ENCODE measurements at places on chromosomes 4 and X.

- H3K27me3 ChIP-seq, result no peaks in the 10 kb centered on the region
- DNase-seq, result no peak
- H3K4me1 ChIP-seq, result peaks cover 10% of the 10 kb centered on the region
- H3K36me3 ChIP-seq, result no peaks in the 10 kb centered on the region
- H3K4me3 ChIP-seq, result no peak overlapping the region
- no peak overlapping the region for H3K27ac ChIP-seq
Measured at GRCh38 chr4:41305476-41305875, 48.7 kb downstream of the UCHL1 start.

DNA sequence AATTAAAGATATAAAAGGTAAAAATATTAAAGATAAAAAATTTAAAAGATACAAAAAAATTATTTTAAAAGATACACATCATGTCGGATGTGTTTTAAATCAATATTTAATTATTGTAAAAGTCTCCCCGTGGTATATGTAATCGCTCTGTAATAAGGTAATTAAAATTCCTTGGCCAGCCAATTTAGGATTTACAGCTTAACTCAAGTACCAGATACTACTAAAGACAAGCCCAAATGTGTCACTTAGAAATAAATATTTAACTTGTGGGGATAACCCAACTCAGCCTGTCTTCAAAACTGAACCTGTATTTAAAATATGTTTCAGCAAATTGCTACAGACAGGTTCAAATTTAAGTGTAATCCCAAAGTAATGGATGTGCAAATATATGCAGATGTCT, 56.0 kb downstream of the GPR82 start:
- no peaks in the 10 kb centered on the region for H3K27me3 ChIP-seq
- H3K4me3 ChIP-seq, result no peak overlapping the region
- DNase-seq, result no peak
- no peak overlapping the region for H3K27ac ChIP-seq
- H3K36me3 ChIP-seq, result peaks cover 5% of the 10 kb centered on the region
- peaks cover 6% of the 10 kb centered on the region for H3K4me1 ChIP-seq

- H3K4me1 ChIP-seq, result no peaks in the 10 kb centered on the region
- peak overlapping the region; percentile 98 for H3K27ac ChIP-seq
- no peak for DNase-seq
- peak overlapping the region; percentile 87 for H3K4me3 ChIP-seq
Measured at GRCh38 chrX:149939655-149939904, 1.3 kb upstream of the EOLA2 start.

DNA sequence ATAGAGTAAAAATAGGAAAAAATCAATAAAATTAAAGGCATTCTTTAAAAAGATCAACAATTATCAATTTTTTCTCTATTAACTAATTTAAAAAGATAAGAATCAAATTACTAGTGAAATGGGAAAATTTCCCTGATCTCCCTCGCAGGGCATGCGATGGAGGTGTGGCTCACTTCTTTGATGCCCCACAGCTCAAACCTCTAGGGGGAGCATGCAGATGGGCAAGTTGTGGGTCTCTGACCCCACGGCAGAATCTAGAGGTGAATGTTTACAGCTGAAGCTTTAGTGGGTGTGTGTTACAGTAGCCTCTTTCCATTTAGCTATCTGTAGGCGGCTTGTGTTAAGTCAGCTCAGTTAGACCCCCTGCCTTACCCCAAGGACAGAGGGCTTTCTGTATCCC, 1348.8 kb downstream of the PCDH18 start:
- no peaks in the 10 kb centered on the region for H3K27me3 ChIP-seq
- H3K4me3 ChIP-seq, result no peak overlapping the region
- no peaks in the 10 kb centered on the region for H3K36me3 ChIP-seq
- DNase-seq, result no peak
- no peaks in the 10 kb centered on the region for H3K4me1 ChIP-seq
- no peak overlapping the region for H3K27ac ChIP-seq

DNA sequence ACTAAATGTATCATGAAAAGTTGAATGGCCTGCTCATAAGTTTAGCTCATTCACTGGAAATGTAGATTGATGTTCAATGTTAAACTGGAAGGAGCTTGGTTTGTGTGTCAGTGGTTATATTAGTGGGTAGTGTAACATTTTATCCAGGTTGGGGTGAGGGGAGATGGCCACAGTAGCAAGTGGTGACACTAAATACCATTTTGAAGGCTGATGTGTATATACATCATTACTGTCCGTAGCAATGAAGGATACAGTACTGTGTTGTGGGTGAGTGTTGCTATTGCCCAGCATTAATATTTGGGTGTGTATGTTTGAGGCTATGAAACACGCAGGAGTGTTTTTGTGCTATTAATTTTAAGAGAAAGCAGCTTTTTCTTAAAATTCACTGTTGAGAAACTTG, 6.3 kb downstream of the HMGB3 start:
- peaks cover 6% of the 10 kb centered on the region for H3K4me1 ChIP-seq
- H3K36me3 ChIP-seq, result peaks cover 5% of the 10 kb centered on the region
- no peak for DNase-seq
- H3K27ac ChIP-seq, result no peak overlapping the region
- no peaks in the 10 kb centered on the region for H3K27me3 ChIP-seq
- H3K4me3 ChIP-seq, result no peak overlapping the region

GRCh38 chr4:41301137-41301536, 44.4 kb downstream of the UCHL1 start:
- no peaks in the 10 kb centered on the region for H3K27me3 ChIP-seq
- DNase-seq, result no peak
- no peaks in the 10 kb centered on the region for H3K36me3 ChIP-seq
- no peak overlapping the region for H3K27ac ChIP-seq

DNA sequence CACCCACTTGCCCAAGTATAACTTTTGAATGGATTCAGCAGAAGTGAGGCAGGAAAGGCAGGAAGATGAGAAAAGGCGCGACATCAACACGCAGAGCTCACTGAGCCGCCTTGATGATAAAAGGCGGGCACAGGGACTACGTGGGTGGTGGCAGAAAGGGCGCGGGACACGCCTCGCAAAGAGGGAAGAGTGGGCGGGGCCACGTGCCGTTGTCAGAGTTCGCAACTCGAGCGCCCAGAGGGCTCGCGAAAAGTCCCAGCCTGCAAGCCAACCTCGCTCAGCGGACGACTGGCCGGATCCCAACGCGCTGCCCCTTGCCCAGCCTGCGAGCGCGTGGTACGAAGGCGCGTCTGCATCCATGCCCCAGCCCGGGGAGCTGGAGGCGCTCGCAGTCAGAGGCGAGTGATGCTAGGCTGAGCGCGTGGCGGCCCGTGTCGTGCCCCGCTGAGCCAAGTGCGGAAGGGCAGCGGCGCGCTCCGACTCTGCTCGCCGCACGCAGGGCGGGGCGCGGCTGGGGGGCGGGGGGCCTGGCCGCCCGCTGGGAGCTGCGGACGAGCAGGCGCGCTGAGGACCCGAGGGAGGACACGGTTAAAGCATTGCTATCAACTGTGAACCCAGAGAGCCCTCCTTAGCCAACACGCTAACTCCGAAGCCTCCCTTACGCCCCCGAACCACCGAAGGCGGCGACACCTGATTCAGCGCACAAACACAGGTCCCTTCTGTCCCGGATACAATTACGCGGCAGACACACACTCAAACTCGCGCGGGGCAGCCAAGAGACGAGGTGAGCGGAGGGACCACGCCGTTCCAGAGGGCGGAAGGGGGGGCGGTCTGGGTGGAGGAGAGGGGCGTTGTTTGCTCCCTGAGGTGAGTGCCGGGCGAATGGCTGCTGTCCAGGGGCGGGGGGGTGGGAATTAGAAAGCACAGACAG, at the start of gene UGT8:
Gene UGT8, plus strand, starts transcription at position 617 of the 931 bp plus-strand sequence. CDS start 24,074 bp downstream, outside the sequence.
- H3K27me3 ChIP-seq, result peaks cover 60% of the 10 kb centered on the region
- peak within 1 kb of the TSS; percentile 83 for H3K4me3 ChIP-seq
- no peak for DNase-seq
- no peak within 1 kb of the TSS for H3K27ac ChIP-seq
- H3K4me1 ChIP-seq, result peaks cover 16% of the 10 kb centered on the region
- no peaks in the 10 kb centered on the region for H3K36me3 ChIP-seq

- H3K4me3 ChIP-seq, result no peak overlapping the region
- no peak for DNase-seq
- no peaks in the 10 kb centered on the region for H3K27me3 ChIP-seq
- H3K36me3 ChIP-seq, result peaks cover 30% of the 10 kb centered on the region
- no peaks in the 10 kb centered on the region for H3K4me1 ChIP-seq
- H3K27ac ChIP-seq, result no peak overlapping the region
Measured at GRCh38 chrX:131393426-131393825, 104.3 kb upstream of the IGSF1 start.

DNA sequence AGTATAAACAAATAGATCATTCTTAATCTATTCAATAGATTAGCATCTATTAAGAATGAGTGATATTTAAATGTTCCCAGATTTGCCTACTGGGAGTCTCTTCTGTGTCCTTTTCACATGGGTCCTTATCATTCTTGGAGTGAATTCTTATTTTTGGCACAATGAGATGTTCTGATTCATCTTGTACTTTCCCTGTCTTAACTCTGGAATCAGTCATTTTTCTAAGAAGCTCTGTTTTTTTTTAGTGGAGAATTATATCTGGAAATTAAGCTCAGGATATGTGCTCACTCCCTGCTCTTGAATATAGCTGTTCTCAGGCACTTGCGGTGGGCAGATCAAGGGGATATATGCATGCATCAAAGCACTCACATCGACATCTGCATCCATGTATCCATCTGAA, 625.3 kb upstream of the HS3ST1 start:
- H3K27ac ChIP-seq, result no peak overlapping the region
- H3K36me3 ChIP-seq, result no peaks in the 10 kb centered on the region
- DNase-seq, result no peak
- H3K4me1 ChIP-seq, result no peaks in the 10 kb centered on the region
- H3K4me3 ChIP-seq, result no peak overlapping the region

- no peak for DNase-seq
- no peaks in the 10 kb centered on the region for H3K27me3 ChIP-seq
- no peak overlapping the region for H3K27ac ChIP-seq
- H3K36me3 ChIP-seq, result no peaks in the 10 kb centered on the region
- H3K4me3 ChIP-seq, result no peak overlapping the region
Measured at GRCh38 chrX:37786624-37787422, 7.0 kb downstream of the CYBB start.

- no peaks in the 10 kb centered on the region for H3K36me3 ChIP-seq
- no peaks in the 10 kb centered on the region for H3K4me1 ChIP-seq
- H3K4me3 ChIP-seq, result no peak overlapping the region
- DNase-seq, result no peak
- peaks cover 15% of the 10 kb centered on the region for H3K27me3 ChIP-seq
- H3K27ac ChIP-seq, result no peak overlapping the region
Measured at GRCh38 chrX:11728556-11728955, 29.5 kb upstream of the MSL3 start.

- peaks cover under 1% of the 10 kb centered on the region for H3K27me3 ChIP-seq
- H3K27ac ChIP-seq, result no peak overlapping the region
Measured at GRCh38 chr4:146159384-146160058, 16.0 kb upstream of the LSM6 start.

Measured in mesothelial cell of epicardium (in vitro differentiated cells).